Purkinje cell (primary cell): ENCODE measurements at places on chromosomes 13 and 19. TPM values are rescaled to one million over a fixed set of nuclear protein-coding genes. Genes with fewer than 3 reads are reported as not detected.

The TEX29 gene
- 4.9 TPM in 1 of 2 replicates, not detected in the other for polyA plus RNA-seq

The STAP2 gene
- 2.9 TPM in 1 of 2 replicates, not detected in the other for polyA plus RNA-seq

The SMARCA4 gene
- polyA plus RNA-seq: 43.2 and 62.3 TPM in 2 replicates

The TECR gene
- 359 and 536 TPM in 2 replicates for polyA plus RNA-seq

The ZNF813 gene
- 1.2 and 6.8 TPM in 2 replicates for polyA plus RNA-seq

The IGFL3 gene
- polyA plus RNA-seq: not detected in 2 replicates

The SIGLEC12 gene
- not detected in 2 replicates for polyA plus RNA-seq

The TEX26 gene
- polyA plus RNA-seq: 0.70 and 7.1 TPM in 2 replicates
